ENCODE measurements at places on chromosomes 4 and X.

- no peak for DNase-seq
These were observed 12.1 kb upstream of the ARAP2 start for GRCh38 chr4:36256398-36256891.

- no peak for DNase-seq
These were observed 3.4 kb upstream of the UGDH start for GRCh38 chr4:39530682-39531081.

- DNase-seq, result no peak
These were observed 38.6 kb downstream of the FHDC1 start for GRCh38 chr4:152974468-152975379.

DNA sequence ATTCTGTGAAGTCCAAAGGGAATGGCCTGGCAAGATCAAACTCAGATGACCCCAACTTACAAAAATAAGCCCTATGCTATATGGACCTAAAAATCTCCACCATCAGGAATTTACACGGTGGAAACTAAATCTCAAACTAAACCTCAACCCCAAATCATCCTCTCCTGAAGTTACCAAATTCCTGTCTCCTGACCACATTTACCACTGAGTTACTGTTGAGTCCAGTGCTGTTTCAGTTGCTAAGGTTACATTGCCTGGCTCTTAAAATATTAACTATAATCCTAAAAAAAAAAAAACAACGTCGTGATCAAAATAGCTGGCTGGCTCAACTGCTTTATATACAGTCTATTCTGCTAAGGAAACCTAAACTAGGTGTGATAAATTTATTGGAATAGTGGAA is 315.2 kb upstream of the SLIT2 start:
- DNase-seq, result no peak

DNA sequence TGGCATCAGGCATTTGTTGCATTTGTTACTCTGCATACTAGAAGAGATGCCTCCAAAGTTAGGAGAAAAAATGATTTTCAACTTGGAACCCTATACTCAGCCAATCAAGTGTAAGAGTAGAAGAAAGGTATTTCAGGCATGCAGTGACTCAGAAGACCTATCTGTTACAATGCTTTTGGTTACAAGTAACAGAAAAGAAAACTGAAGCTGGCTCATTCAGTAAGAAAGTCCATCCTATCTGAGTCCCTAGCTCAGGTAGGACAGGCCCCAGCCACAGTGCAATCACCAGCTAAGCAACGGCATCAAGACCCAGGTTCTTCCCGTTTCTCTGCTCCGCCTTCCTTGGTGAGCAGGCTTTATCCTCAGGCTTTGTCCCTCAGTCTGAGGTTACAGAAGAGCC is 23.3 kb downstream of the MECP2 start:
- no peak for DNase-seq

- no peak for DNase-seq
These were observed 145.0 kb upstream of the CT83 start for GRCh38 chrX:116607776-116608175.

GRCh38 chr4:95213366-95213765 is 335.4 kb downstream of the UNC5C start:
- no peak for DNase-seq

- no peak for DNase-seq
These were observed 7.5 kb upstream of the LHFPL1 start for GRCh38 chrX:112687189-112687691.

GRCh38 chrX:120456973-120457372 is 12.1 kb downstream of the LAMP2 start:
- no peak for DNase-seq

GRCh38 chrX:2385224-2385623 is 115.6 kb downstream of the DHRSX start:
- DNase-seq, result no peak

All from T-helper 9 cell (primary cell).